ENCODE measurements at places on chromosomes 1 and 21.
A peak's percentile ranks its signal among the peaks of the same experiment; 100 is the strongest.

GRCh38 chr1:246308533-246309075 is 198.5 kb downstream of the SMYD3 start:
- DNase-seq, result no peak

GRCh38 chr1:33257772-33258712 is 1.8 kb downstream of the ZNF362 start:
- DNase-seq, result no peak

GRCh38 chr1:84386716-84387479 is 11.4 kb upstream of the DNASE2B start:
- no peak for DNase-seq

DNA sequence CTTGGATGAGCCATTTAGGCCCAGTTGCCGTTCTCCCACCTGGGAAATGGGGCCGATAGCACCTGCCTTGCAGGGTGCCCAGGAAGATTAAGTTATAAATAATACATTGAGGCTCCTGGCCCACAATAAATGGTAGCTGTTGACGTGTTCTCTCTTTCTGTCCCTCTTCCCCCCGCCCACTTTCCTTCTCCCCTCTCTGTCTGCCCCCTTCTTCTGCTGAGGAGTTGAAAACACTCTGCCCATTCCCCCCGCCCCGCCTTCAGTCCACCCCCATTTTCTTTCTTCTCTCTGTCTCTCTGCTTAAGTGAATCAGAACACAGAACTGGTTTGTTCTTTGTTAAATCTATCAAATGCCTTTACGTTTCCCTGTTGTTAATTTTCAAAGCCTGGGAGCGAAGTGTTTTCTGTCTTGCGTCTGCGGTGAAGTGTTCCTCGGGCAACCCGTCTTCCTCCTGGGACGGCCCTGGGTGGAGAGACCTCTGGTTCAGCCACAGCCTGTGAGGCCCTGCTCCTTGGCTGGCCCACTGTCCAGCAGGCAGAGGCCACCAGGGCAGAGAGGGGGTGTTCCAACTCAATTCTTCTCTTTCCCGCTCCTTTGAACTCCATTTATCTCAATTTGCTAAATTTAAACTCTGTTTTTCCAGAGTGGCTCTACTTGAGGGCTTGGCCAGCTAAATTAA is 29.3 kb upstream of the SELENON start:
- no peak for DNase-seq

- peak; percentile 7 for DNase-seq
Observed at GRCh38 chr1:66271216-66271903, 262.6 kb upstream of the SGIP1 start.

All from cerebellum (tissue), 4 donors.